ENCODE measurements at places on chromosomes 16 and 17.

- DNase-seq = no peak
Observed at GRCh38 chr16:70481929-70482536, 27.6 kb downstream of the FCSK start.

GRCh38 chr17:29154516-29155226 is 25.5 kb downstream of the MYO18A start:
- no peak for DNase-seq

DNA sequence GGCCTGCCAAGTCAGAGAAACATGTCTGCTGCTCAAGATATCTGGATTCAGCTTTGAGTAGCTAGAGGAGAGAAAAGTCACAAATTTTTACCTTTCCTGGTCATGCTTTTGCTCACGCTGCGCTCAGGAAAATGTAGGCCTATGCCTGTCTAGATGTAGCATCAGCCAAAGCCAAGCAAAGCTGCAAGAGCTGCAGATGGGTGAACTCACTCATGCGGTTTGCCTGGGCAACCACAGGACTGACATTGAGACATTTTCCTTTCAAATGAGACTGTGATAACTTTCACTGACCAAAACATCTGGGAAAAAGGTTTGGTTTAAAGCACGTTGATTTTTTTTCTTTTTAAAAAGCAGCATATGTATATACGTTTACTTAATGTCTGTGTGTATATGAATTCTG is 34.0 kb upstream of the NAGLU start:
- no peak for DNase-seq

GRCh38 chr16:66429290-66429962 is 2.3 kb downstream of the BEAN1 start:
- no peak for DNase-seq

- DNase-seq = no peak
Observed at GRCh38 chr17:44374306-44375195, 10.9 kb upstream of the FAM171A2 start.

DNA sequence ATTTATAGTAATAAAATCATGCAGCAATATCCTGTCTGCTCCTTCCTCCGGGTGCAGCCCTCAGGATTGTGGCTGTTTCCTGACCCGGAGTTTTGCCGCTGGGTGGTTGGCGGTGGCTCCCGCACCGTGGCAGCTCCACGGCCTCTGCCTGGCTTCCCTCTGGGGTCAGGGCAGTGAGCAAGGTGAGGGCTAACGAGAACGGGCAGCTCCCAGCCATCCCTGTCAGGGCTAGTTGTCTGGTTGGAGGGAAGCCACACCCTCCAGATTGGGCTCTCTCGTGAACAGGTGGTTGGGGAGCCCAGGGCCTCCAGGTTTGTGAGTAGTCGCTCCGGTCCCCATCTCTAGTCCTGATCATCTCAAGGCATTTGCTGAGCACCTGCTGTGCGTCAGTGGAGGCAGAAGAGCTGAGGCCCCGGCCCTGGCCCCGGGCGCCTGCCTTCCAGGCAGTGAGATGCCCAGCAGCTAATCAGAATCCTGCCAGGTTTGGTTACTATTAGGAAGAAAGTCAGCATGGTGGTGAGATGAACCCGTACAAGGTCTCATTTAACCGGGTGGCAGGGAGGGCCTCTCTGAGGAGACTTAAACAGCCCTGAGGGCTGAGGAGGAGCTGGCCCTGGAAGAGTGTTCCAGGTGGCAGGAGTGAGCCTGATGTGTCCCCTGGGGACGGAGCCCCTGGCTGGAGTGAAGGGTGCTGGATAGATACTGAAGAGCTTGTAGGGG is 2.3 kb upstream of the NUDT16L1 start:
- no peak for DNase-seq

GRCh38 chr16:73506568-73507056 is 458.7 kb upstream of the ZFHX3 start:
- no peak for DNase-seq

- DNase-seq = peak; percentile 37
Observed at GRCh38 chr17:50055426-50056216, at the start of gene ITGA3. Gene ITGA3 (plus strand): TSS chr17:50056110. CDS start chr17:50056440, 330 bp downstream.

DNA sequence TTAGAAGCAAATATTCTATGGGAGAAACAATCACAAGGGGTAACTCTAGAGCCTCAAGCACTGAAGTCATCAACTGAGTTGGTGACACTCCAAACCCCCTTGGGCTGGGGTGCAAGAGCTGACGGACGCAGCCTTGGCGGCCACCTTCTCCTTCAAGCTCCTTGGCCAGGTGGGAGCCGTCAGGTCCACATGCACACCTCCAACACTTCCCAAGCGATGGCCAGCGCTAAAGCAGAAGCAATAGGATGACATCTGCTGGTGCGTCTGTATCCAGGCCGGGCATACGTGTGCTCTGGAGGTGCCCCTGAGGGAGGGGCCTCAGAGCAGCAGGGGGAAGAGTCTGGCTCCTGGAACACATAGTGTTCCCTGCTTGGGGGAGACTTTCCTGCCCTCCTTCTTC is 12.2 kb upstream of the FOXJ1 start:
- DNase-seq = no peak

GRCh38 chr17:29620779-29621500 is 1.8 kb downstream of the CORO6 start:
- DNase-seq = no peak

DNA sequence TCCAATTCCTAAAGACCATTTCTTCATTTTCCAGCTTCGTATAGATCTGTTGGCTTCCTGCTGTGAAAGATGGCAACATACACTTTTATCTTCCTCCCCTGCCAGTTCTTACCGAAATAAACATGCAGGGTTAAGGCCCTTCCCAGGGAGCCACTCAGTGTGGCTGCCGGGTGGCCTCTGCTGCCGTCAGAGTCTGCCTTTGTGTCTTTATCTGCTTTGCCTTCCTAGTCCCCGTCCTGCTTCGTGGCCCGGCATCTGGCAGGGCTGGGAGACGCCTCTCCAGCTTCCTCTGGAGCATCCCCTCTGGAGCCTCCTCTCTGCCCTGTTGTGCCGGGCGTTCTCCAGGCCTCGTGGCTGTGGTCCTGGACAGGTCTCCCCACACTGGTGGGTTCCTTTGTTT is 30.3 kb upstream of the CAPN15 start:
- no peak for DNase-seq

DNA sequence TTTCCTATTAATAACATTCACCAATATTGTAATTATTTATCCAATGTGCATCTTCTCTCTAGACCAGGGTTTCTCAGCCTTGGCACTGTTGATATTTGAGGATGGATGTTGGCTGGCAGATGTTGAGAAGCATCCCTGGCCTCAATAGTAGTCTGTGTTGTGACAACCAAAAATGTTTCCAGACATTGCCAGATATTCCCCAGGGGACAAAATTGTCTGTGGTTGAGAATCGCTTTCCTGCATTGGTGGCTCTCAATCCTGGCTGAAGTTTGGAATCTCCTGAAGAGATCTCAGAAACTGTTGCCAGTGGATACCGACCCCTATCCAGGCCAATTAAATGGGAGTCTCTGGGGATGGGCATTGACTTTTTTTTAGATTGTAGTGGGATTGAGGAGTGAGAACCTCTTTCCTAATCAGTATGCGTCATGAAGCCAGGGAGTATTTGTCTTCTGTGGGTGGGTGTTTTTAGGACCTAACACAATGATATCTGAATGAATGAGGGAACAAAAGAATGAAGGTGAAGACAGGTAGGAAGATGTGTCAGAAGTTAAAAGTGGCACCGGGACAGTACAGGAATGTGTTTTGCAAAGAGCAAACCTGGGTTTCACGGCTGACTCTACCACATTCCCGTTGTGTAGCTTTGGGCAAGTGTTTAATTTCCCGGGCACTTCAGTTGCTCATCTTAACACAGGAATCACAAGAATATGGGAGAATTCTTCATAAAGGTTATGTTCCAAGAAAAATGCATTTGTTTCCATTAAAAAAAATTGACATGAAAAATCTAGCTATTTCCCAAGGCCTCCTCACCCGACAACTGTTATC is 24.3 kb downstream of the HSD17B2 start:
- no peak for DNase-seq

DNA sequence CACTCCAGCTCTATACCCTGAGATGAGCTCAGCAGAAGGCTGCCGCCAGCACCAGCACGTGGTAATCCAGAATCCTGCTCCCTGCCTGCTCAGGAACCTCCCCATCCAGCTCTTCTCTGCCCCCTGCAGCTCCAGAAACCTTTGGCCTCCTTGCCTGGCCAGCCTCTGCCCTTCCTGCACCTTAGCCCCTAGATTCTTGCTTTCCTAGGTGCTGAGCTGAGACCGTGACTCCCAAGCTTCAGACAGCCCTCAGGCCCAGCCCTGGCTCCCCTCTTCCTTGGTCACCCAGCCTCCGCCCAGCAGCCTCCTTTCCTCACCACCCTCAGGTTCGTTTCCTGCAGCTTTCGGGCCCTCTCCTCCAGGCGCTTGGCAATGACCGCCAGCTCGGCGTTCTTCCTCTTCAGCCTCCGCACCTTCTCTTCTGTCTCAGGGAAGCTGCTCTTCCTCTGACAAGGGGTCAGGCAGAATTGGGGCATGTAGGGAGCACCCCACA is 2.6 kb downstream of the TSPOAP1 start:
- DNase-seq = no peak

- no peak for DNase-seq
Observed at GRCh38 chr17:81509972-81510784, 2.4 kb downstream of the ACTG1 start.

DNA sequence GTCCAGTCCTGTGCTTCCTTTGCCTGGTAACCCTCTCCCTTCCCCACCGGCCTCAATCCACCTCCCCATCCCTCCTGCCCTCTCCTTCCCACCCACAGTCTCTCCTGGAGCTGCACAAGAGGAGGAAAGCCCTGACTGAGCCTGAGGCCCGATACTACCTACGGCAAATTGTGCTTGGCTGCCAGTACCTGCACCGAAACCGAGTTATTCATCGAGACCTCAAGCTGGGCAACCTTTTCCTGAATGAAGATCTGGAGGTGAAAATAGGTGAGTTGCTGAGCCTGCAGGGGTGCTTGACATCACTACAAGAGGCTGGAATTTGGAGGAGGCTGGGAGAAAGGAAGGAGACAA is 1.3 kb downstream of the PLK1 start:
- DNase-seq = no peak

DNA sequence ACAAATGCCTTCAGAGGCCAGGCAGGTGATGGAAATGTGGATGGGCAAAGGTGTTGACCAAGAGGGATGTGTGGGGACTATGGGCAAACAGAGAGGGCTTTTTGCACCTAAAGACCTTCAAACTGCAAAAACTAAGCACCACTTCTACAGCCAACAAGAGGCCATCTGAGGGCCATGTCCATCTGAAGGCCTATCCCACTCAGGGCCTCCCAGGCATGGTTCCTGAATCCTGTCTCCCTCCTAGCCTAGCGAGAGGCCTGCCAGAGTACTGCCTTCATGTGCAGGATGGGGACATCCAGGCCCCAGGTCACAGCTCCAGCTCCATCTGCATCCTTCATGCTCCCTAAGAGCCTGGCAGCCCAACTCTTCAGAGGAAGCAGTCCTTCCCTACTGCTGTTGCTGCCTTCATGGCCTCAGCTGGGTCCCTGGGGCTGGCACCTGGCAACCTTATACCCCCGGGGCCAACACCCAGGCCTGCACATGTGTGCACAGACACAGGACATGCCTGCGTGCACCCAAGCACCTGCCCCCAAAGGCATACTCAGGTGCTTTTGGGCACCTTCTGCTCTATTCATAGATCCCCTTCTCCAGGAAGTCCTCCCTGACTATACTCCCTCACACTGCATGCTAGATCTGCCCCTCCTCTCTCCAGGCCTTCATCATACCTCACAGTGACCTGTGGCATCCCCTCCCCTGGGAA is 95.2 kb downstream of the C16orf78 start:
- no peak for DNase-seq

DNA sequence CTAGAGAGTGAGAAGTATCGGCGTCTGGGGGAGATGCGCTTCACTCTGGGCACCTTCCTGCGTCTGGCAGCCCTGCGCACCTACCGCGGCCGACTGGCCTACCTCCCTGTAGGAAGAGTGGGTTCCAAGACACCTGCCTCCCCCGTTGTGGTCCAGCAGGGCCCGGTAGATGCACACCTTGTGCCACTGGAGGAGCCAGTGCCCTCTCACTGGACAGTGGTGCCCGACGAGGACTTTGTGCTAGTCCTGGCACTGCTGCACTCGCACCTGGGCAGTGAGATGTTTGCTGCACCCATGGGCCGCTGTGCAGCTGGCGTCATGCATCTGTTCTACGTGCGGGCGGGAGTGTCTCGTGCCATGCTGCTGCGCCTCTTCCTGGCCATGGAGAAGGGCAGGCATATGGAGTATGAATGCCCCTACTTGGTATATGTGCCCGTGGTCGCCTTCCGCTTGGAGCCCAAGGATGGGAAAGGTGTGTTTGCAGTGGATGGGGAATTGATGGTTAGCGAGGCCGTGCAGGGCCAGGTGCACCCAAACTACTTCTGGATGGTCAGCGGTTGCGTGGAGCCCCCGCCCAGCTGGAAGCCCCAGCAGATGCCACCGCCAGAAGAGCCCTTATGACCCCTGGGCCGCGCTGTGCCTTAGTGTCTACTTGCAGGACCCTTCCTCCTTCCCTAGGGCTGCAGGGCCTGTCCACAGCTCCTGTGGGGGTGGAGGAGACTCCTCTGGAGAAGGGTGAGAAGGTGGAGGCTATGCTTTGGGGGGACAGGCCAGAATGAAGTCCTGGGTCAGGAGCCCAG is 2.8 kb downstream of the SPHK1 start:
- no peak for DNase-seq

GRCh38 chr17:38341035-38341721 is 2.6 kb downstream of the GPR179 start:
- no peak for DNase-seq

DNA sequence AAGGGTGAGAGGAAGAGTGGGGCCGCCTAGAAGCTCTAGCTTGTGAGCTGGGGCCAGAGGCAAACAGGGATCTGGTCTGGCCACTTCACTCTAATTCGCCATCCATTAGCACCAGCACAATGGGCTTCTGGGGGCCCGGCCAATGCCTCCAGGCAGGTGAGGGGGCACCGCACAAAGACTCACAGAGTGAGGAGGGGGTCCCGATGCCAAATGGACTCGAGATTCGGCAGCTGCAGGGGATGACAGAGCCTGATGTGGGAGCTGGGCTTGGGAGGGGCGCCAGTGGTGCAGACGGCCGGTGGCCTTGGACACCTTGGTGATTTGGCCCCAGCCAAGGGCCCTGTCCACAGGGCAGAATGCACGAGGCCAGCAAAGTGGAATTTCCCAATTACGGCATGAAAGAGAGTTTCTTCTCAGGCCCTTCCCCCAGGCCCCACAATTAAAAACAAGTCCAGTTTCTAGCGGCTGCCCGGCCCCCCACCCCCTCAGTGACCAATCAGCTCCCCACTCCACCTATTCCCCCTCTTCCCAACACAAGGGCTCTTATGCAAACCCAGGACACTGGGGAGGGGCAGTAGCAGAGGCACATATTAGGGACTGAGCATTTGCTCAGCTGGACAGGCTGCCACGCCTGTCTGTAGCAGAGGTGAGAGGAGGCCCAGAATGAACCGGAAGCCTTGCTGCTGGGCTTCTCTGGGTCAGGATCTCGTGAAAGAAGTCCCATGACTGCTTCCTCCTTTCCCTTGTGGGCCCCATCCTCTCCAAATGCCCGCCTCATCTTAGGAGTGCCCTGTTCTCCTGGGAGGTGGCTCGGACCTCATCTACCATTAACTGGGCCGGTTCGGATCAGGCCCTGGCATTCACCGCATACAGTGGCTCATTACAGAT is 39.4 kb upstream of the MTSS2 start:
- no peak for DNase-seq

- no peak for DNase-seq
Observed at GRCh38 chr16:49884033-49885015, 28.4 kb upstream of the ZNF423 start.

- no peak for DNase-seq
Observed at GRCh38 chr16:75256696-75257343, 5.4 kb upstream of the BCAR1 start.
